Cardiac fibroblast (primary cell): ENCODE measurements at places on chromosomes 3 and 15.
A peak's percentile ranks its signal among the peaks of the same experiment; 100 is the strongest.

DNA sequence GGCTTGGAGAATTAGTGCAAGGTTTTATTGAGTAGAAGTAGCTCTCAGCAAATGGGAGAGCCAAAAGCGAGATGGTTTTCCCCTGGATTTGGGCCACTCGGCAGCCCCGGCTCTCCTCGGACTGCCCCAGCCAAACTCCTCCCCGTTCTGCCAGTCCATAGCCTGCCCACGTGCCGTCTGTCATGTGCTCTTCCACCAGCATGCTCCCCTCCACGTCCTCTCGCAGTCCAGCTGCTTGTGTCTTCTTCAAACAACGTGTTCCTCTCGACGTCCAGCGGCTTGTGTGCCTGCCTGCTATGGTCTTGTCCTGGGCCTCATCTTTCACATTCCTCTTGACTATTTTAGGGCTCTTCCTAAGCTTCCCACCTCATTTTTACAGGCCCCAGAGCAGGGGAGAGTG, 16.7 kb upstream of the SECISBP2L start:
- no peak for DNase-seq

GRCh38 chr3:123799544-123800361, 84.4 kb downstream of the MYLK start:
- DNase-seq, result no peak

GRCh38 chr3:187186801-187187421, 10.4 kb upstream of the RTP1 start:
- peak; percentile 85 for DNase-seq

DNA sequence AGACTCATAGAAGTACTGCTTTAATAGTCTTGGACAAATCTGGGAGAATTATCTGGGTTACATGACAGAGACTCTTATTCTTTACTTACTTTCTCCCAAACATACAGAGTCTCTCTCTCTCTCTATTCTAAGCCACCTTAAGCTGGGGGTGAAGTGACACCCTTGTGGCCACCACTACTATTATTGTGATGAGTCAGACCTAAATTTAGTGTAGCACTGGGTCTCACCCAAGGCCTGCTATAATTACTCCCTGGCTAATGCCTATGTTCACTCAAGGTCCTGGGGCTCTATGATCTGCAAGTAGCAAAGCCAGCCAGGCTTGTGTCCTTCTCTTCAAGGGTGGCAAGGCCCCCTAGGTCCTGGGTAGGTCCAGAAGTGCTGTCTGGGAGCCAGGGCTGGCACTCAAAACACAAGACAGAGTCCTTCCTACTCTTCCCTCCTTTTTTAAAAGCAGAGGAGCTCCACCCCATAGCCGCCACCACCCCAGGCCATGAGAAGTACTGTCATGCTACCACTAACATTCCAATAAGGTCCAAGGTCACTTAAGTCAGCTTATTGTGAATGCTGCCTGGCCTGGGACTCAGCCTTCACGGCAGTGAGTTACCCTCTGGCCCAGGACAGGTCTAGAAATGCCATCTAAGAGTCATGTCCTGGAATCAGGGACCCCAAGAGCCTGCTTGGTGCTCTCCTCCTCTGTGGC, 183.6 kb downstream of the POLQ start:
- no peak for DNase-seq

- no peak for DNase-seq
Measured at GRCh38 chr15:77535845-77536244, 96.9 kb downstream of the LINGO1 start.

DNA sequence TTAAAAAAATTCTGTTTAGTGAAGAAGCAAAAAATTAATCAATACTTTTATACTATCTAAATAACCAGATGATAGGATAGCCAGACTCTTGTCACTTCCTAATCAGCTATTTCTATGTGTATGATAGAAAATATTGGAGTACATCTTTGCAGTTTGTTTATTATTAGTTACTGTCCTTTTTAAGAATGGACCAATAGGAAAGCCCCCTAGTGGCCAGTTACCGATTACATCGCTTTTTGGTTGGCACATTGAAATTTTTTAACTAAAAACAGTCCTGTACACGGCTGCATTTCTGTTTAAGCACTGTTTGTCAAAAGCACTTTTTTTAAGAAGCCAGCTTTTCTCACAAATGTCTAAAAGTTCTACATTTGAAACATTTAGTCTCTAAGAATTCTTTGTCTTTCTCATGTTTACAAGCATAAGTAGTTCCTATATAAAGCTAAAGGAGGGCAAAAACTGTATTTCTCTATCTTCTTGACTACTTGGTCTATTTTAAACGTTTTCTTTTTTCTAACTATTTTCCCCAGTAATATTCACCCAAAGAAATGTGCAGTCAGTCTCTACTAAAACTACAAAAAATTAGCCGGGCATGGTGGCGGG, 253.2 kb upstream of the LRTM1 start:
- peak; percentile 75 for DNase-seq

- no peak for DNase-seq
Measured at GRCh38 chr3:63673111-63673510, 20.6 kb downstream of the SNTN start.

DNA sequence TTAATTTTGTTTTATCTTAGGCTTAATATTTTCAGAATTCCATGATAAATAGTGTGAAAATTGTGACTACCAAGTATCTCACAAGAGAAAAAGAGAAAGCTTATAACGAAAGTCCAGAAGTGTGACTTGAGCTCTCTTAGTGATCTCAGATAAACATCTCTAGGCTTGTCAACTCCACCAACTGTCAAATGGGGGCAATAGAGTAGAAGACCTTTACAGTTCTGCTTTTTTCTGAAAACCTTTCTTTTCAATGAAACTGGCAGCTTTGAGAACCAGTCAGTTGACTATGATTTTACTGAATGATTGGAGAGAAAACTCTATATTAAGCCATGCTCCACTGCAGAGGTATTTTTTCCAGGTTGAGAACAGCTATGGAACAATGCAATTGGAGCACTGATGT, 119.2 kb upstream of the TP63 start:
- DNase-seq, result no peak

- no peak for DNase-seq
Measured at GRCh38 chr15:29682361-29682760, 139.9 kb downstream of the TJP1 start.

DNA sequence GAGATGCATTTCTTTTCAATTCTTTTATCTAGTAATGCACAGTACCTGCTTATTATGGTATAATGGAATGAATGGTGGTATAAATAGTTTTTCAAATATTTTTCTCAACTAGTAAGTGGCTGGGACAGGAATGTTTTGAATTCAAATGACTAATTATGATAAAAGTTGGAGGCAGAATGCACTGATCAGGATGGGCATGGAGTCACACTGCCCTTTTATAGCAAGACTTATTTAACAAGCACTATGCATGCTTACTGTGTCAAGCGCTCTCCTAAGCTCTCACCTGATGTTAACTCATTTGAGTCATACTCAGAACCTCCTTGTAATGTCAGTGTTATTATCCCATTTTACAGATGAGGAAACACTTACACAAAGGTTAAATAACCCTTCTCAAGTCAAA, 221.8 kb downstream of the FEZF2 start:
- DNase-seq, result peak; percentile 63

DNA sequence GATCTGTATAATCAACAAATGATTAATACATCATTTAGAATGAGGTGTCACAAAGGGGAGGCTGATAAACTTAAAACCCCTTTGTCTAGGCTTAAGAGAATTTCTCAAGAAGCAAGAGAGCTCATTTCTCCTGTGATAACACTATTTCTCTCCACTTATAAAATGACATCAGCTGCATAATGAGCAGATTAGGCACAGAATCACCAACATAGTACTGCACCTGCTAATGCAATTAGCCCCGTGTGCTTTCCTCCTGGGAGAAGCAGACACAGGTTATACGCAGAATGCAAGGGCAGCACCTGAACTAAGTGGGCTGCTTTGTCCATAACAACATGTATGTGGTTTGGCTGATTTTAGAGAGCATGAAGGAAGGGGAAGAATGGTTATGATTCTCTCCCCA, 515.3 kb upstream of the CFAP20DC start:
- DNase-seq, result no peak

GRCh38 chr3:67048715-67049074, 50.6 kb downstream of the KBTBD8 start:
- no peak for DNase-seq

DNA sequence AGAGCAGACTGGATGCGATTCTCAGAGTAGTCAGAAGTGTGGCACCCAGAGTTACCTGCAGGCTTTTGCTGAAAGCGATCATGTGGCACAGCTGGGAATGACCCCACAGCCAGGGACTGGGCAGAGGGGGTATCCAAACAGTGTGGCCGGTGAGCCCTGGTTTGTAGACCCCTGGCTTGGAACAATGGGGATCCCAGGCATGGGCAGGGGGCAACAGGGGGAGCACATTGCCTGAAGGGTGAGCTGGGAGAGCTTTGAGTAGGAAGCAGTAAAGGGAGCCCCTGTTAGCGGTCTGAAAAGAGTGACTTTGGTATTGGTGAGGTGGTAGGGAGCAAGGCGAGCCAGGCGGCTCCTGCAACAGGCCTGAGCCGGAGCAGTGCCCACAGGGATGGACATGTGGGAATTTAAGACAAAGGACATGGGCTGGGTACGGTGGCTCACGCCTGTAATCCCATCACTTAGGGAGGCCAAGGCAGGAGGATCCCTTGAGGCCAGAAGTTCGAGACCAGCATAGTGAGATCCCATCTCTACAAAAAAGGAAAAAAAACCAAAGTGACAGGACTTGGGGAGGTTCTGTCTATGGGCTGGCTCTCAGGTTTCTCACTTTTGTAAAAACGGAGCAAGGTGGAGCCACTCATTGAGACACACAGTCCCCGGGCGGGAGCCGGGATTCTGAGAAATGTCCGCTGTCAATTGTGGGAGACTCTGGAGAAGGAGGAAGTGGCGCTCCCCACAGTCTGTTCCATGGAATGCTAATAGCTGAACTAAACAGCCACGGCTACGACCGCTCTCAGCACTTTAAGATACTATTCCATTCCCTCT, 223.8 kb upstream of the LYSMD4 start:
- no peak for DNase-seq

GRCh38 chr3:65827076-65827475, 211.6 kb downstream of the MAGI1 start:
- no peak for DNase-seq

DNA sequence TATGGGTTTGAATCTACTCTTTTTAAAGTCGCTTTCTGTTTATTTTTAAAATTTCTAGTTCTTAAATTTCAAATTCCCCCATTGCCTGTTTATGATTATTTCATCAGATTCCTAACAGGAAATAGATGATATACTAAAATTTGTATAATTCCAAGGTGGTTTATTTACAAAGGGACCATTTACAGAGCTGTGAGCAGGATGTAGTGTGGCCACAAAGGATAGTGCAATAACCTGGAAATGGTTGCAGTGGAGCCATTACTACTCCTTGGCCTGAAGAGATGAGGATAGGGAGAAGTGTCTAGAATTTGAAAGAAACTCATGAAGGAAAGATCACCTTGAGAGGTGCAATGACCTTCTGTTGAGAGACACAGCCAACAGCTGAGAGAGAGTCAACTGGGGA, 58.5 kb upstream of the AP4E1 start:
- DNase-seq, result no peak

DNA sequence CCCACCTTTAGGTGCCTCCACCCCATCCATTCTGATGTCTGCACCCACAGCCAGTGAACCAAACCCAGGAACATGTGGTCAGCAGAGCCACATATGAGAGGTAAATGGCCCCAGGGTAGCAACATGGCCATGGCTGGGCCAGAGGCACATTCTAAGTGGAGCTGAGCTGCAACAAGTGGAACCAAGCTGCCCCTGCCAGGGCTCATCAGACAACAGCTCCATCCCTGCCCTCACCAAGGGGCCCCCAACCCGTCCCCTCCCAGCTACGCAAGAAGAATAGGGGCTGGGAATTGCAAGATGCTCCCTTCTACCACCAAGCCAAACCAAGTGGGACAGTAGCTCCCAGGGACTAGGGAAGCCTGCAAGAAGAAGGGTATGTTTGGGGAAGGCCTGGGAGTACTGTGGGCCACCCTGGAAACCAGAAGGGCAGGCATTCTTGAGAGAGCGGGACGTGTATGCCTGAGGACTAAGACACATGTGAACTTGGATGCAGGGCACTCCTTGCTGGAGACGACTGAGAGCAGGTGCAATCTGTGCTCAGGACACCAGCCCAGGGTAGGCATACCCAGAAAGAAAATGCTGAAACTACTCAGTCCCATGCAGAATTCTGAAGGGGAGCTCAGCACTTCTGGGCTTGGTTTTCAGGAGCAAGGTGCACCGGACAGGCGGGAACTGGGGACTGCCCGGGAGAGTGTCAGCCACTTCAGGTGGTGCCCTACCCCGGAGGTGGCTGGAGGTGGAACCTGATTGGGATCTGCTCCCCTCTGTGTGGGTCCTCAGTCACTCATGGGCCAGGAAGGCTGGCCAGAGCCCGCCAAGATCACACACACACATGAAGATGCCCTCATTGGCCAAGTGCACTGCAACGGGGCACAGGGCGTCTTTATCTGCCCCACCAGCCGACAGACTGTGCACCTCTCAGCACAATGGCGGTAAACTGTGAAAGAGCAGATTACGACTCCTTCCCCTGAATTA, 9.5 kb downstream of the MYL3 start:
- no peak for DNase-seq

DNA sequence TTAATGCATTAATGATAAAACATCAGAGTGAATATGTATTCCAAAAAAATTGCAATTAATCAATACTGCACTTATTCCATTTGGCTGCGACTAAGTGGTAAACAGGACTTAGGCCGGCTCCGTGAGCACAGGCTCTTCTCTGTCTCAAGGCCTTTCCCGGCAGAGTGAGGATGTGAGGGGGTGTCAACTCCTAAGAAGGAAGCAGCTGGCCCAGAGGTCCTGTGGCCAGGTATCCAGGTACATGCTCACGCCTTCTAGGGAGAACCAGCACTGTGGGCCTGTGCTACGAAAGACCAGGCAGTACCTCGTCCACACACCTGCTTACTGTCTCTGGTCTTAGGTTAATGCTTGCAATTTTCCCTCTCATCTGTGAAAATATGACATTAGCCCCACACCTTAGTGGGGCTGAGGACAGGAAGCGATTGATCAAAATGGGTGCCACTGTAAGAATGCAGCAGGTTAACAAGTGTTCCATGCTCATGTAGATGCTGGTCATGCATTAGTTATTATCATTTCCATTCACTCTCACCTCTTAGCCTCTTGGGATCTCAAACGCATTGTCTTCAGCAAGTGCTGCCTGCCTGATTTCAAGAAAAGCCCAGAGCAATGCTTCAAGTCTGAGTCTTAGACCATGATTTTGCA, 175.3 kb downstream of the ABHD5 start:
- no peak for DNase-seq

DNA sequence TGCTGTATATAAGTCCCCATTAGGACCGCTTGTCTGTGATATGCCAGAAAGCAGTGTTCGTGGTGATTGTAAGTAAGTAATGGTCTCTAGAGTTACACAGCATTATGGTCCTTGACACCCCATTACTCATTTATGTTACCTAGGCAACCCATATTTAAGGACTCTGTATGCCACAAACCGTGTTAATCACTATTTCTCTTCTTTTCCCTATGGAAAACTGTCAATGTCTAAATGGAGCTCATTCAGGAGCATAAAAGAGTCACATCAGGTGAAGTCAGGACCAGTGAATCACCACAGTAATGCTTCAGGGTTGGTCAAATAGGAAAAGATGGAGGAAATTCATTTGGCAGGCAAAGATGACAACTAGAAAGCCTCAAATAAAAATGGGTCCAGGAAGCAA, 146.6 kb upstream of the PEX5L start:
- DNase-seq, result no peak
